Activated gamma-delta T cell treated with anti-CD3 and anti-CD28 coated beads, Interleukin-2, amount 50 U/mL, for 16 hours (primary cell): ENCODE measurements at places on chromosomes 4 and X.

- no peak for DNase-seq
Measured at GRCh38 chr4:46450556-46450955, 60.6 kb upstream of the GABRA2 start.

- DNase-seq: no peak
Measured at GRCh38 chrX:16855363-16856075, 14.6 kb downstream of the RBBP7 start.

GRCh38 chrX:110280954-110281353, 36.9 kb downstream of the AMMECR1 start:
- DNase-seq: no peak

DNA sequence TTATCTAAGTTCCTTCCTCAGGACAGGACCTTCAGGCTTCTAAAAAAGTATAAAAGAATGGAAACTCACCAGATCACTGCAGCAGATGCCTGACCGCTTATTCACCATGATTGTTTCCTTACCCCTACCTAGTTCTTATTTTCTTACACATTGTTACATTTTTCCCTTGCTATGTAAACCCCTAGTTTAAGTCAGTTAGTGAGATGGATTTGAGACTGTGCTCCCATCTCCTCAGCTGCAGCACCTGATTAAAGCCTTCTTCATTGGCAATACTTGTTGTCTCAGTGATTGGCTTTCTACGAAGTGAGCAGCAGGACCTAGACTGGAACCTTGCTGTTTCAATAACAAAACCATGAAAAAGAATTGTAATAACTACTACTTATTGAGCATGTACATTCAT, 4.7 kb downstream of the SPARCL1 start:
- no peak for DNase-seq
